ENCODE measurements at places on chromosomes 4 and X.

DNA sequence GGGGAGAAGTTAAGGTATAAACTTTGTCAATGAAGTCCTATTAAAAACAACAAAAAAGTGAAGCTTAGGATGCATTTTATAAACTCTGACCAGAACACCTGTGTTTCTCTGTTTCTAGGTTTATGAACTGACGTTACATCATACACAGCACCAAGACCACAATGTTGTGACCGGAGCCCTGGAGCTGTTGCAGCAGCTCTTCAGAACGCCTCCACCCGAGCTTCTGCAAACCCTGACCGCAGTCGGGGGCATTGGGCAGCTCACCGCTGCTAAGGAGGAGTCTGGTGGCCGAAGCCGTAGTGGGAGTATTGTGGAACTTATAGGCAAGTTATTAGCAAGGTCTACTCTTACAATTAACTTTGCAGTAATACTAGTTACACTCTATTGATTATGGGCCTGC is 46.6 kb downstream of the HTT start:
- DNase-seq, result no peak

DNA sequence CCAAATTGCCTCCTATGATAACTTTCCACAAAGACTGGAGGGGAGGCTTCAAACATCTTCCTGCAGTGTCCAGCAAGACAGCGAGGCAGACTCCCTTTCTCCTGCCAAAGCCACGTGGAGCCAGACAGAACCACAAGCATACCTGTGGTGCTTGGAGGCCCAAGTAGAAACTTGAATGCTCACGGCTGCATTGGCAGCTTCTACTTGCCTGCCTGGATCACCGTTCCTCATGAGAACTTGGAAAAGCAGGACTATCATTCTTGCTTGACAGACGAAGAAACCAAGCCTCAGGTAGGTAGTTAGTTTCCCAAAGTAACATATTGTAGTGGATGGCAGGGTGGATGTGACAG is 216.3 kb upstream of the SFRP2 start:
- DNase-seq, result no peak

- no peak for DNase-seq
These were observed 728.6 kb downstream of the TRIML1 start for GRCh38 chr4:188867796-188868195.

DNA sequence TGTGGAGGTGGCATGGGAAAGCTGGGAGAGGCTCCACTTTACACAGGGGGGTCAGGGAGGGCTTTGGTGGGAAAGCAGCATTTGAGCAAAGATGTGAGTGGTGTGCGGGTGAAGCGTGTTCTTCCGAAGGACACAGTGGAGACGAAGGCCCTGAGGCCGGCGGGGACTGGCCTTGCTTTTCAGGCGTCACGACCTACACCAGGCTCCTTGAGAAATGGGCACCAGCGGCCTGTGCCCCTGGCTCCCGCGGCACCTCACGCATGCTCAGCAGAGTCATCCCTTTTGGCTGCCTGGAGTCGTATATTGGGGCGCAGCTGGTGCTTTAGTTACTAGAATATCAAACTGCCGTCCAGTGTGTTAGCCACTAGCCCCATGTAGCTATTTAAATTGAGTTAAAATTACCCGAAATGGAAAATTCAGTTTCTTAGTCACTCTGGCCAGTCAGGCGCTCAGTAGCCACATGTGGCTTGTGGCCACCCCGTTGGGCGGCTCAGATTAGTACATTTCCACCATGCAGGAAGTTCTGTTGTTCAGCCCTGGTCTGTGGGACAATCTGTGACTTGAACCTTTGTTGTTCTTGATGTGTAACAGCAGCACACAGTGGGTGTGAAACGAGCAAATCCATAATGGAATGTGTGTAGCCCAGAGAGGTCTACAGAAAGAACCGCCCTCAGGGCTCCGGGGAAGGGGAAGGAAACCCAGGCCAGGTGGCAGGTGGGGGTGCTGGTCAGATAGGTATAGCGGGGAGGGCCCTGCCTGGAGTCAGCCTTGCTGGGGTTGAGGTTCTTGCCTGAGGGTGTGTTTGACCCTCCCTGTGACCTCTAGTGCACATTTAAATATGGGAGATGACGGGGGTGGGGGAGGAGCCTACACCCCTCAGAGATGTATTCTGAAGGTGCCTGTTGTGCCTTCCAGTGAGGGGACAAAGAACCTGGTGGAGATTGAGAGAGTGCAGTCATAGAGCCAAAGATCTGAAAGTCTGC is 30.4 kb downstream of the TBC1D14 start:
- DNase-seq, result peak; percentile 6

DNA sequence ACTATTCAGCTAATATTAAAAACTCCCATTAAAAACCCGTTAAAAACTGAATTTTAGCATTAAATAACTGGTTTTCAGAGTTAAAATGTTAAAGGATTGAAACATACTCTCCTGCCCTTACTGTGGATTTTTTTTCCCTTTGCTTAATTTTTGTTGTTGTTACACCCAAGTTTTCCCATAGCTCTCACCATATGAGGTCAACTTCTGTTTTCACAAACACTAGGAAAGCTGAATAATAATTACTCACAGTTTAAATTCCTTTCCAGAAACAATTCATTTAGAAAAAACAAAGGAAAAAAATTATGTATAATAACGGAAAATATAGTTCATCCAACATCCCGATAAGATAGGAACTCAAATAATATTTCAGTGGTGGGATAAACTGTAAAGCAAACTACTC is 129.0 kb downstream of the PPP3CA start:
- DNase-seq, result no peak

DNA sequence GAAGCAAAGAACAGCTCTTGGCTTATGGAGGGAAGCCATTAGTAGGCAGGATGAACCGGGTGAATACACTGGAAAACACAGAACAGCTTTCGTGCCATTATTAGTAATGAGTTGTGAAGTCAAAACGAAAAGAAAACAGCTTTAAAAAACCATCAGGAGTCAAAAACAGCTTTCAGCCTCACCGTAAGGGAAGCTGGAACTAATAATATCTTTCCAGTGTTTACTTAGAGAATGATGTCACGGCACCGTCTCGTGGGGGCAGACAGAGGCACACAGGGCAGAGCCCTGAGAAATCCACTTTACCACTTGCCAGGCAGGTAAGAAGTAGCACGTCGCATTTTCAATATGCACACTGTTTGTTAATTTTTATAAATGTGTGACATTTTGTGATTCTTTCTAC is 37.9 kb upstream of the HMX1 start:
- DNase-seq, result no peak

DNA sequence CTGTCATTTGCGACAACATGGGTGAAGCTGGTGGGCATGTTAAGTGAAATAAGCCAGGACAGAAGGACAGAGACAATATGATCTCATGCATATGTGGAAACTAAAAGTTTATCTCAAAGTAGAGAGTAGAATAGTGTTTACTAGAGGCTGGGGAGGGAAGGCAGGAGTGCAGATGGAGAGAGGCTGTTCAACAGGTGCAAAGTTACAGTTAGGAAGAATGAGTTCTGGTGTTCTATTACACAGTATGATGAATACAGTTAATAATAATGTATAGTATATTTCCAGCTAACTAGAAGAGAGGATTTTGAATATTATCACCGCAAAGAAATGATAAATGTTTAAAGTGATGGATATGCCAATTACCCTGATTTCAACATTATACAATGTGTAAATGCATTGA is 69.8 kb downstream of the FBXL5 start:
- DNase-seq, result no peak
